ENCODE measurements at places on chromosomes 12 and 14.

DNA sequence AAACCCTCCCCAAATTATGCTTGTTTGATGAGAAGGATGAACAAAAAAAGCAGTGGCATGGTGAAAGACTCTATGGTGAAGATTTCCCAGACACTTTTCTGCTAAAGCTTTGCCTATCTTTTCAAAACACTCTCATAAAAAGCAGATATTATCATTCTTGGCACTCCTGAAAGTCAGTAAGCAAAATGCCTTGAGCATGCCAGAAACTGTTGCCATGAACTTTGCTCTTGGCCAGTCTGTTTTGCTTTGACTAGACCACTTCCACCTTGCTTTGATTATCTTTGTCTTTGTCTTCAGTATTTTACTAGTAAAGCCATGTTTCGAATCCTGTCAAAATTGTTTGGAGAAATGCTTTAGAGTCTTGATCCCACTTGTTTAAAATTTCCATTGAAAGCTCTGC lies 110.4 kb downstream of the CNTN1 start:
- ATAC-seq: no peak

DNA sequence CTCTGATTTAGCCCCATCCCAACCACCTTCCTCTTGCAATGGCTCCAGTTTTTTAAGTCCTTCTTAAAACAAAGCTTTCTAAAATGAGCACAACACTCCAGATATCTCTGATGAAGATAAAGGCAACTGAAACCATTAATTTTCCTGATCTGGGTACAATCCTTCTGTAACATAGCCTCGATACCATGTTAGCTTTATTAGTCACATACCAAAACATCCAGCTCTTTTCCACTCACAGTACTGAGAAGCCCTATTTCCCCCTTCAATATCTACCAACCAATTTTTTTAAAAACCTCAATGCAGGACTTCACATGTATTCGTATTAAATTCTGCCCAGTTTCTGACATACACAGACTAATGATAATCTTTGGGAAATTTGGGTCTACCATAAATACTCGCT lies 105.9 kb downstream of the MED13L start:
- no peak for ATAC-seq

DNA sequence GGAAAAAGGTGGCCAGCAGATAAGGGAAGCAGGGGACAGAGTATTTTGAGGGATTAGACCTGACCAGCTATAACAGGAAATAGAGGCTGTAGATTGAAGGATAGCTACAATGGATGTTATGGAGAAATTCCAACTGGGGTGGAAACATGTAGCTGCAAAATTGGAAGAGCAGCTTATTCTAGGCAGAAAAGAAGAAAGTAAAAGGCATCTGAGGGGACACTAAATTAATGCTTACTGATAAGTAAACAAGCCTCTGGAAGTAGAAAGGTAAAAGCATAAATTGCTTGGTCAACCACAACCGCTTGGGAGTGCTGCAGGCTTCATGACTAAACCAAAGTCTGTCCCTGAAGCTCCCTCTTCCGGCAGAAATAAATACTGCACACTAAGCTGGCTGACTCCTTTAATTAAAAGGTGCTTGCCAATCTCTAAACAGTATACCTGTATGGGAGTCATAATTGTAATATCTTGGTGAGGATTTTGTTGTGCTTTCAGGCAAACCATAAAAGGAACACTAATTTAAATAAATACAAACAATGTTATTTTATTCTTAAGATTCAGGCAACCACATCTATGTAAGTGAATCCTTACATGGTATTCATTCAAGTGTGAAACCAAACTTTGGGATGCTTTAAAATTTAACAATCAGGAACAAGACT lies 7.7 kb downstream of the UBC start:
- peak; percentile 32 for ATAC-seq

- no peak for ATAC-seq
Observed at GRCh38 chr14:38950676-38951075, 152.4 kb downstream of the SEC23A start.

DNA sequence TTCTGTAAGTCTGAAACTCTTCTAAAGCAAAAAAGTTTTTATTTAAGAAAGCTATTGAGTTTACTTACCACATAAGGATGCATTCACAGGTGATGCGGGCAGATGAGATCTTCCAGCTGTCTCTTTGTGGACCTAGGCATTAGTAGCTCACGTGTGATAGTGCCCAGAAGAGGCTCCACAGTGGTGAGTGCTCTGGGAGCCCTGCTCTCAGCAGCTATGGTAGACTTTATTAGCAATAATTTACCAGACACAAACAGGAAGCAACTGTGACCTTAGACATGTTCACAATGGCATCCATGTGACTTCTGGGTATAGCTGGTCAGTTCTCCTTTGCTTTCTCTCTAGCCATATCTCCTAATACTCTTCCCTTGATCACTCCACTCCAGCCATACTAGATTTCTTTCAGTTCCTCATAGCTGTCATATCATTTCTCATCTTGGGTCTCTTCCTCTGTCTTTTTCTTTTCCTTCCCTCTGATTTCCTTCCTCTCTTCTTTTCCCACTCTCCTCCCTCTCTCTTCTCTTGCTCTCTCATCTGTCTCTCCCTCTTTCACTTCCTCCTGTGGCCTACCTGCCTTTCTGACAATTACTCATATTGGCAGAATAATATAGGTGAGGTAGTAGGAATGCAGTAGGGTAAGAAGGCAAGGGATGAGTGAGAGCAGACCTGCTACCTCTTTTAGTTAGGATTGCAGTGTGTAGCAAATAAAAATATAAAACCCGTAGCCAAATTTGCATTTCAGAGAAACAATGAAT lies 75.2 kb upstream of the SCAF11 start:
- ATAC-seq: no peak
